Kasumi-1 (cell line): ENCODE measurements at places on chromosomes 6 and 20.

DNA sequence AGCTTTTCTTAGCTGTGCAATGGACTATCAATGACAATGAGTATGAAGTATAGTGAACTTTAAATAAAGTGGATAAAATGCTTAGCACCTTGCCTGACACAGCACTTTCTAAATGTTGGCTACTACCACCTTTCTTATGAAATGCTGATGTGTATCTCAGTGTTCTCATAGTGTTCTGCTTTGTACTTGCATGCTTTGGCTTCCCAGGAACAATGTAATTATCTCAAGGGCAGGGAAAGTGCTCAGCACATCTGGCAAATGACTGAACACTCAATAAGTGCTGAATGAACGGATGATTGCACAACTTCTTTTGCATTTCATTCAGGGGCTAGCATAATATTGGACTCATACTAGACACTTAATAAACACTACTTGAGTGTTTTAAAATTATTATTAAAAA, 28.2 kb upstream of the NOX3 start:
- DNase-seq, result no peak

- DNase-seq, result no peak
These were observed 440.2 kb downstream of the TBC1D32 start for GRCh38 chr6:120894077-120894476.

DNA sequence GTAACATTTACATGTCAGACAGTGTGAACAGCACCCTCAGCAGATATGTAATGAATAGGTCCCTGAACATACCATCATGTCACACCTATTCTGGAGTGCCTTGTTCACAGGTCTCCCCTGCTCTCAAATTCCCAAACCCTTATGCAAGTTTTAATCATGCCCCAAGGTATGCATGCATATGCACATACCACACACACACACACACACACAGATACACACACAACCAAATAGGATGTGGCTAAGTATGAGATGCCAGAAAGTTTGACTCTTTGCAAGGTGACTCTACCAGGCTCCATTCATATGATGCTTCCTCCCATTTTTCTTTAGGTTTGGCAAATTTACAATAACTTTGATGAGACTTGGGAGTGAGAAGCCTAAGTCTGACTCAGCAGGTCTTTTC, 243.8 kb upstream of the IRAK1BP1 start:
- no peak for DNase-seq

DNA sequence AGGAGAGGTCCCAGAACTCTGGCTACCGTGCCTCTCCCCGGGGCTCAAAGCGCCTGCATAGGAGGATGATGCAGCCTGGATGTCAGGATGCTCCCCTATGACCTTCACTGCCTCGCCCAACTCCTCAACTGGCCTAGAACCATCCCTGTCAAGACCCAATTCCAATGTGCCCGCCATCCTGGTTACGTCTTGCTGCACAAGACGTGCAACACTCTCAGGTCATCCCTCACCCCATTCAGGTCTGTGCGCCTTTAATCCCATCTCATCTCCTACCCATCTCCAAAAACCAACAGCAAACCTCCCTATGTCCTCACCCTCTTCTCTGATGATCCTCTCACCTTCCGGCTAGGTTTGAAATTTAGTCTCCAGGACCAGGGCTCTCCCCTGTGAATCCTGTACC, 3.5 kb downstream of the SFT2D1 start:
- DNase-seq, result no peak

GRCh38 chr6:53320964-53321363, 27.8 kb downstream of the ELOVL5 start:
- DNase-seq, result no peak

DNA sequence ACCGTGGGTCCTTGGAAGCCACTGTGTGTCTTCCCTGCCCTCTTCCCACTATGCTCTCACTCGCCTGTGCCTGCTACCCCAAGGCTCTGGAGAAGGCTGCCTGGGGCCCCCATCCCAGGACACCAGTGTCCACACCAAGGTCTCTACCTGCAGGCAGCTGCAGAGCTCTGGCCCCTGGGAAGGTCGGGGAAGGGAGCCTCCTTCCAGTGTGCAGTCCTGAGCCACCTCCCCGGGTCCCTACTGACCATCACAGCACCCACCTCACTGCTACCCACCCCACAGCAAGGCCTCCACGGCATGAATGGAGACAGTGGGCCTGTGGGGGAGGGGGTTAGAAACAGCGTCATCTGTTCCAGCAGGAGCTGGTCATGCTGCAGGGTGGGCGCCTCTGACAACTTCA, 35.6 kb downstream of the RBM38 start:
- no peak for DNase-seq

- DNase-seq, result no peak
These were observed 6.0 kb downstream of the TREM1 start for GRCh38 chr6:41280381-41281057.

GRCh38 chr6:35094183-35094582, 47.0 kb downstream of the TCP11 start:
- no peak for DNase-seq

GRCh38 chr6:112251171-112251875, 3.0 kb downstream of the LAMA4 start:
- DNase-seq, result no peak

- no peak for DNase-seq
These were observed 4.7 kb downstream of the ZMYND8 start for GRCh38 chr20:47351643-47352331.

DNA sequence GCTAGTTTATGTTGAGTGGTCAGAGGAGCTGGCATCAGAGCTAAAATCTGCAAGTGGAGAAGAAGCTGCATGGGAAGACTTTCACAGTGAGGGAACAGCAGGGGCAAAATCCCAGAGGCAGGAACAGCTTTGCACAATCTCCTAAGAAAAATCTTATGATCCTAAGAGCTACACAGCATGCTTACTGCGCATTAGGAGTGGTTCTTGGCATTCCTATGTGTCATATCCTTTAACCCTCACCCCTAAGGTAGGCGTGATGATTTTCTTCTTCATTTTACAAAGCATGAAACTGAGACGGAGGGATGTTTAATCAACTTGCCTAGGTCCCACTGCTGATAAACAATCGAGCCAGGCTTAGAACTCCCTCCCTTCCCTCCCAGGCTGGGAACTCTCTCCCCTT, 313.6 kb upstream of the SULF2 start:
- DNase-seq, result no peak

DNA sequence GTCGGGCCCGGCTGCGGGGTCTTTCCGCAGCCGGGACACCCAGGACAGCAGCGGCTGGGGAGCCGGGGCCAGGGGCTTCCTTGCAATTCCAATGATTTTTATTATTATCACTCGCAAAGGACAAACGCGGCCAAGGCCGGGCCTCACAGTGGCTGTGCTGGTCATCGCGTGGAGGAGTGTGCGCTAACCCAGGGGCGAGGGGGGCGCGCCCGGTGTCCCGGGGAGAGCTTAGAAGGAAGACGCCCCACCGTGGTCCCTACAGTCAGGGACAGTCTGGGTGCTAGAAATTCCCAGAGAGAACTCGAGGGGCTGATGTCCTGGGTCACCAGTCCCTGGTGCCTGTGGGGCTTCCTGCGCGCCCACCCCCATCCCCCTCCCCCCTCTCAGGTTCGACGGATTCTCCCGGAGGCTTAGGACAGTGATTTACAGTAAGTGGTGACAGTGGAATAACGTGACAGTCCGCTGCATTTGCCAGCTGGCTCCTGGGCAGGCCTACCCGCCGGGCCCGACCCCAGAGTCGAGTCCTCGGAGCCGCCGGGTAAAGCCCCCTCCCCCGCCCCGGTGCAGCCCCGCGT, 9.5 kb downstream of the FOXC1 start:
- DNase-seq, result no peak

DNA sequence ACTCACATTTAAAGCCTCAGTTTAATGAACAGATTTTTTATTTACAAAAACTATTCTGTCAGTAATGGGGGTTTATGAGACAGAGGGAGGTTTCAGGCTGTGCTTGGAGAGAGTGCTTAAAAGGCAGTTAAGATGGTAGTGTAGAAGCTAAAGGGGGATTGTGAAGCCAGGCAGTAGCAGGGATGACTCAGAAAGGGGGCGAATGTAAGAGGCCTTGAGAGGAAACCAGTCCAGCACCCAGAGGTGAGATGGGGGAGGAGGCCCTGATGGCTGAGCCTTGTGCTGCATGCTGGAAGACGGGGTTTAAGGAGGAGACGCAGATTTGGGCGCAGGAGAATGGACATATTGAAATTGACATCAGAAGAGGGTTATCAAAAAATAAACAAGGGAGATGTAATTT, 6.6 kb upstream of the SERPINB9 start:
- no peak for DNase-seq

GRCh38 chr6:94401311-94401710, 982.0 kb upstream of the EPHA7 start:
- no peak for DNase-seq

- no peak for DNase-seq
These were observed 63.9 kb downstream of the FAM83B start for GRCh38 chr6:54910431-54910884.

GRCh38 chr6:142856624-142857232, 88.2 kb downstream of the HIVEP2 start:
- DNase-seq, result no peak

GRCh38 chr6:112191509-112192020, 62.8 kb downstream of the LAMA4 start:
- DNase-seq, result no peak

DNA sequence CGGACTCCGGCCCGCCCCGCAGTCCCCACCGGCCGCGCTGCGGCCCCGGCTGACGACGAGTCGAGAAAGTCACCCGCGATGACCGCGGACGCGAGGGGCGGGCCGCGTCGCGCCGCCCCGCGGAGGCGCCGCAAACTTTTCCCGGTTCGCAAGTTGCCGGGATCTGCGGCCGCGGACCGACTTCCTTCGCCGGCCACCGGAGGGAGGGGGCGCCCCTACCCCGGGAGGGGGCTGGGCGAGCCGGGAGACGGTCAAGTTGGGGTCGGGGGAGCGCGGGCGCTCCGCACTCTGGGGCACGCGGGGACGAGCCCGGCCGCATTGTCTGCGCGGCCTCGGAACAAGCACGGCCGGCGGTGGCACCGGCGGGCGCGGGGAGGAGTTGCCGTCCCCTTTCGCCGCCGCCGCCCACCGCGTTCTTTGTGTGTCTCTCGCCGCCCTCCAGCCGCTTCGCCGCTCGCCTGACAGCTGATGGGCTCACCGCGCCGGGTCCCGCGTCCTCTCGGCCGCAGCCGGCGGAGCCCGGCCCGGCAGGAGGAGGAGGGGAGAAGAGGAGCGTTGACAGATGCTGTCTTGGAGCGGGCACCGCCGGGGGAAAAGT, 131.6 kb downstream of the OGFRL1 start:
- DNase-seq, result no peak

GRCh38 chr6:75493400-75494064, at the start of gene FILIP1:
Gene FILIP1 (minus strand): TSS chr6:75493800. CDS start chr6:75414972, 78,828 bp downstream.
- DNase-seq, result no peak

- DNase-seq, result no peak
These were observed 61.4 kb upstream of the UFL1 start for GRCh38 chr6:96460052-96460700.

- DNase-seq, result no peak
These were observed 260.4 kb downstream of the PTPRK start for GRCh38 chr6:128259730-128260685.

GRCh38 chr6:108598305-108598863, 37.7 kb downstream of the FOXO3 start:
- DNase-seq, result no peak

GRCh38 chr6:100228437-100228833, 234.4 kb upstream of the MCHR2 start:
- peak; percentile 43 for DNase-seq

- no peak for DNase-seq
These were observed 434.0 kb upstream of the JARID2 start for GRCh38 chr6:14811775-14812428.

DNA sequence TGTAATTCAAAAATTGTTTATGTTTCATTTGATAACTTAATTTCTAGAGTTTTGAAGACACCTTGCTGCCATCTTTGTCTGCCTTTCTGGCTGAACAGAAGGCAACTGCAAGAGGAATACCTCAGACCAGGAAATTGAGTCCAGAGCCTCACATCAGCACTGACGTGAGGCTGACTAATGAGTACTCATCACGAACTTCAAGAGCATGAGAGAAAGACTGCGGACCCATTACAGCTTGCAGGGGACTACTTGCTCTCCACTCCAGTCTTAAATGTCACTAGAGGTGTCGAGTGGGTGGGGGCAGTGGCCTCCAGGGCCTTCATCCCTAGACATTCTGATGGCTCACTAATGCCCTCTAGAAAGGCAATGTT, 109.5 kb upstream of the SSTR4 start:
- DNase-seq, result no peak

DNA sequence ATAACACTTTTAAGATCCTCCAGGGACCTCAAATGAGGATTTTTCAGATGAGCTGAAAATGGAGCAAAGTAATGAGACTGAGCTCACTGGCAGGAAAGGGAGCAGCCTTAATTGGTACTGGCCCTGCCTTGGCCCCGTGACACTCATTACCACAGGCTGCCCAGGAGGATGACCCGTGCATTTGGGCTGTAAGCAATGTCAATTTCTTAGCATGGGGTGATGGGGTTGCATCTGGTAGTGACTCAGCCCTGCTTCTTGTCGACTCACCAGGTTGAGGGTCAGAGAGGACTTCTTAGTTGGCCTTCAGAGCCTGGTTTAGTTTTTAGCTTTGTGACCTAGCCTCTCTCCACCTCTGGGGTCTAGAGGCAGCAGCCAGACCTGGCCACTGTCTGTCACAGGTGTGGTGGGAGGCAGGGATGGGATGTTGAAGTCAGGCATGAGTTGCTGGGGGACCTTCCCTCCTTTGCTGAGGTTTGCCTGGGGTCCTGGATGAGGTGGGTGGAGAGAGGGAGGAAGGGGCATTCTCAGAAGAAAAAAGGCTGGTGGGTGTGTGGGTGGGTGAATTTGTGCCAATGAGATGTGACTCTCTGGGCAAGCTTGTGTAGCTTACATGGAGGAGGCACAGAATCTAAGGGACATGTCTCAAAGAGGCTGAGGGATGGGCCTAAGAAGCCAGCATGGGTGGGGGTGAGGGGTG, 25.9 kb upstream of the EPB41L1 start:
- DNase-seq, result no peak

DNA sequence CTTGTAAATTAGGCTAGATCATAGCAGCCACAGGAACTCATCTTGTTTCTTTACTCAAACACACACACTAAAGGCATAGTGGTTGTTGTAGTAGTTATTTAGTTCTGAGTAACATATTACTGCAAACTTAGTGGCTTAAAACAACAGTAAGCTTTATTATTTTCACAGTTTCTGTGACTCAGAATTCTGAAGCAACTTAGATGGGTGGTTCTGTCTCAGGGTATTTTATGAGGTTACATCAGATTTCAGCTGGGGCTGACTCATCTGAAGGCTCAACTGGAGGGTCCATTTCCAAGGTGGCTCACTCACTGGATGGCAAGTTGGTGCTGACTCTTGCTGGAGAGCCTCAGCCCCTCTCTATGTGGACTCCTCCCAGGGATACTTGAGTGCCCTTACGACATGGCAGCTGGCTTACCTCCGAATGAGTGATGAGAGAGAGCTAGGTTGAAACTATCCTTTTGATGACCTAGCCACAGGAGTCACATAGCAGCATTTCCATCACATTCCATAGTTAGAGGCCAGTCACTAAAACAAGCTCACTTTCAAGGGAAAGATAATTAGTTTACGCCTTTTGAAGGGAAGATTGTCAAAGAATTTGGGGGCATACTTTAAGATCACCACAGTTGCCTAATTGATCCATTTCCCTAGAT, 136.5 kb upstream of the PRND start:
- DNase-seq, result no peak

GRCh38 chr6:128284128-128284527, 236.3 kb downstream of the PTPRK start:
- DNase-seq, result no peak

- DNase-seq, result no peak
These were observed 399.8 kb upstream of the MAN1A1 start for GRCh38 chr6:119749335-119749734.
